ENCODE measurements at places on chromosomes 16 and 17.
A peak's percentile ranks its signal among the peaks of the same experiment; 100 is the strongest.

DNA sequence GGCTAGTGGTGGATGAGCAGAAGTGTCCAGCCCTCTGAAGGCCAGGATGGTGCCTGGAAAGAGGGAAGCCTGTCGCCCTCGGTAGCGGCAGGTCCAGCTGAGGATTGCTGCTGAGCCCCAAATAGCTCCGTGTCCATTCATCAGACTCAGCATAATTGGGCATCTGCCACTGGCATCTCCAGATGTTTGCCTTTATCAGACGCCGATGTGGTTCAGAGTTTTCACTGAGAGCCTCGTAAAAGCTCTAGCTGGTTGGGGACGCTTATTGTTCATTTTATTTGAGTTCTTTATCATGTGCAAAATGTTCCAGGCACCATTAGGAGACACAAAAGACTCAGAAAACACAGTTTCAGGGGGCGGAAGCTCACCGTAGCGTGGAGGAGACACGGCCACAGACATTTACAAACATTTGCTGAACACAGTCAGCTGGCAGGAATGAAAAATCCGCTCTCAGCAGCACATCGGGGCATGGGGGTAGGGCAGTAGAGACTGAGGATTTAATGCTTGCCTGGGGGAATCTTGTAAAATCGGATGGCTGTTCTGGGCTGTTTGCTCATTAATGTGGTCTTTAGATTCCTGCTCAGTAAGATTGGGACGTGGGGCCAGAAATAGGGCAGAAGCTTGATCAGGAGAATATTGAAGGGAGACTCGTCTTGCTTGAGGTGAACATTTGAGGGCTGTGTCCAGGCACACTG lies 41.7 kb downstream of the SMPD3 start:
- no peak for DNase-seq

DNA sequence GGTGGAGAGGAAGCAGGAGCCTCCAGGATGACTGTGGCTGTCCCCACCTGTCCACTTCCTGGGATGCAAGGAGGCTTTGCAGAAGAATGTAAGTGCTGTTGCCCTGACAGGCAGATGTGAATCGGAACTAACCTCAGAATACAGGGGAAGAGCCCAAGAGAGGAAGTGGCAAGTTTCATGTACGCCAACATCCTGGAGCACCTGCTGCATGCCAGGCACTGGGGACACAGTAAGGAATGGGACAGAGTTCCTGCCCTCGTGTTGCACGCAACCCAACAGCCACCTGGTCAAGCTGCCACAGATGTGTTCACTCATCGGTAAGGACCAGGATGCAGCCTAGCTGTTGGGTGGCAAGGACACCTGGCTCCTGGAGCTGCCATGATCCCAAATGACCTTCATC lies 98.6 kb upstream of the RPL38 start:
- DNase-seq, result no peak

- peak; percentile 81 for DNase-seq
Measured at GRCh38 chr17:81097134-81097942, 62.4 kb downstream of the BAIAP2 start.

DNA sequence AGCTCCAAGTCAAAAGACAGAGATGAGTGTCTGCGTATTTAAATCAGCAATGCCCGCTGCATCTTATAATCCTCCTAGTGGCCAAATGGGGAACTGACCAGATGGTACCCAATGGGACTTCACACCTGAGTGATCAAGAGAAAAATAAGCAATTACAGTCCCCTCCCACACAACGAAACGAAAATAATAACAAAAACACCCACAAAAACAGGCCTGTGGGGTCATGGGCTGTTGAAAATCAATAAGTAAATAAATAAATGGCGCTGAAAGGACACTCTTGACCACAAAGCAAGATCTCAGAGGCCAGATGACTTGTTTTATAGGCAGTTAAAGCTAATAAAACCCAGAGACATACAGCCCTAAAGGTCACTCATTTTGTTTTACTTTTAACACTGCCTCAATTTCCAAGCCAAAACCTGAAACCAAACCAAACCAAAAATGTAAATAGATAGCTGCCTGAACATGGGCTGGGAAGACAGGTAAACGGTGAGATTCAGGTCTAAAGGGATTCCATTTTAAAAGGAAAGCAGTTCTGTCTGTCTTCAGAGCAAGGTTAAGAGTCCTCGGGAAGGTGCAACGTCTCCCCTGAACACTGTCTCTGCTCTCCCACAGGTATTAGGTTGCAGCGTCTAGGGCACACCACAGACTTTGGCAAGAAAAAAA lies 1.3 kb downstream of the ZNF821 start:
- DNase-seq, result no peak

GRCh38 chr16:69345923-69346322 lies 5.7 kb downstream of the TMED6 start:
- DNase-seq, result no peak

GRCh38 chr17:57677301-57677700 lies 67.8 kb downstream of the CCDC182 start:
- no peak for DNase-seq

DNA sequence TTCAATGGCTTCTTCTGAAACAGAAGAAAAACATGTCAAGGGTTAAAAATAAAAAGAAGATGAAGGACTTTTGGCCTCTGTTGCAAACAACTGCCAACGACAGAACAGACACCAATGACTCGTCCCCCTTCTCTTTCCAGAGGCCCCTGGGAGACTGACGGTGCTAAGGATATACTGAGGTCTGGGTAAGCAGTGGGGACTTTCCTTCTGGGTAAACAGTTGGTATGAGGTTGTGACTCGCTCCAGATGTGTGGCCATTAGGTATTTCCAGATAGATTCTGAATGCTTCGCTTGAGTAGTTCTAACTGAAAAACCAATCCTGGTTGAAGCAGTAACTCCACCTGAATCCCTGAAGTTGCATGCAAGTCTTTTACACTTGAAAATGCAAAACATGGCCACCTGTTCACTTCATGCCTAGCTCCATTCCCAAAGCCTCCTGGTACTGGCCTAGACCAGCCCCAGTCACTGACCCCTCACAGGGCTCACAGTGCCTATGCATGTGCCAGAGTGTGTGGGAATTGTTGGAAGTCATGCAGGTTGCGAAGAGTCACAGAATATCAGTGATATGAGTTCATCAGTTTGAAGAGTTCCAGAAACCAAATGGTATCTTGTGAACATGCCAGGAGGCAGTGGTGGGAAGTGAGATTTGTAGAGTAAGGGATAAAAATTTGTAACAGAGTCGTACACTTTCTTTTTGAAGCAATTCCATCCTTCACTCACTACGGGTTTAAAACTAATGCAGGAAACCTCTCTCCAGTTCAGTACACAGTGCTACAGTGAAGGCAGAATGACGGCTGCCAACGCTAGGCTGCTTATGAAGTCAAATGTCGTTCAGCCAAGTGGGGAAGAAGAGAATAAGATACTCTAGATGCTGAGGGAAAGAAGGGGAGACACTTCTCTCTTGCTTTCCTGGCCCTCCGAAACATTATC lies 217.8 kb downstream of the ZFHX3 start:
- no peak for DNase-seq

GRCh38 chr16:85395207-85395912 lies 217.8 kb upstream of the GSE1 start:
- peak; percentile 39 for DNase-seq

- DNase-seq, result no peak
Measured at GRCh38 chr17:47009759-47010594, 30.9 kb upstream of the RPRML start.

DNA sequence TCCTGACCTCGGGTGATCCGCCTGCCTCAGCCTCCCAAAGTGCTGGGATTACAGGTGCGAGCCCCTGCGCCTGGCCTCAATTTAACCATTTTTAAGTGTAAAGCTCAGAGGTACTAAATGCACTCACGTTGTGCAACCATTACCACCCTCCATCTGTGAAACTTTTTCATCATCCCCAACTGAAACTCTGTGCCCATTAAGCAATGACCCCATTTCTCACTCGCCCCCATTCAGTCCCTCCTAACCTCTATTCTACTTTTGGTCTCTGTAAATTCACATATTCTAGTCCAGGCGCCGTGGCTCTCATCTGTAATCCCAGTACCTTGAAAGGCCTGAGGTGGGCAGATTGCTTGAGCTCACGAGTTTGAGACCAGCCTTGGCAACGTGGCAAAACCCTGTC lies 8.3 kb upstream of the SPNS3 start:
- DNase-seq, result no peak

DNA sequence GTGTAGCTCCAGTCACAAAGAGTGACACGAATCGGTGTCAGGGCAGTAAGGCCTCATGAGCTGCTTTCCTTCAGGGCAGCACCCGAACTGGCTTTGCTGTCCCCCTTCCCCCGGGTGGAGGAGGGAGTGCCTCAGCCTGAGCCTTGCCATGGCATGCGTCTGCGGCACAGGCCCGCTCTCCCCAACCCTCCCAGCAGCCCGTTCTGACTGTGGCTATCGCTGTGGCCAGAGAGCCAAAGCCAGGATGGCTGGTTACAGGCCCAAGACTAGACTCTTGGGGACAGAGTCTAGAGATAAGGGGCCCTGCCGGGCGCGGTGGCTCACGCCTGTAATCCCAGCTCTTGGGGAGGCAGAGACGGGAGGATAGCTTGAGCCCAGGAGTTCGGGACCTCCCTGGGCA lies 25.9 kb downstream of the CLUH start:
- no peak for DNase-seq

- peak; percentile 70 for DNase-seq
Measured at GRCh38 chr16:66925322-66925840, at the start of gene RRAD. TSS of gene RRAD (minus strand) at chr16:66925535. CDS start at chr16:66925179, 356 bp downstream.

DNA sequence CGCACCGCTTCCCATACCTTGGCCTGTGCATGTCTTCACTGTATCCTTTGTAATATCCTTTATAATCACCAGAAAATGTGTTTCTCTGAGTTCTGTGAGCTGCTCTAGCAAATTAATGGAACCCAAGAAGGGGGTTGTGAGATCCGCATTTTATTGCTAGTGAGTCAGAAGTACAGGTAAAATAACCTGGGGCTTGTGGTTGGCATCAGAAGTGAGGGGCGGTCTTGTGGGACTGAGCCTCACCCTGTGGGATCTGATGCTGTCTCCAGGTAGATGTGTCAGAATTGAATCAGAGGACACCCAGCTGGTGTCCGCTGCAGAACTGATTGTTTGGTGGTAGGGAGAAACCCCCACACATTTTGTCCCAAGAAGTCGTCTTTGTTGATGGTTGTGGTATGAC lies 382.4 kb downstream of the SNX29 start:
- no peak for DNase-seq
